ENCODE measurements at places on chromosomes 1 and 21.

GRCh38 chr1:87805666-87806378 is 477.1 kb downstream of the LMO4 start:
- no peaks in the 10 kb centered on the region for H3K36me3 ChIP-seq
- H3K4me3 ChIP-seq = no peak overlapping the region
- H3K27me3 ChIP-seq = no peaks in the 10 kb centered on the region
- peaks cover 6% of the 10 kb centered on the region for H3K4me1 ChIP-seq
- no peak overlapping the region for H3K27ac ChIP-seq

GRCh38 chr1:181122222-181122621 is 33.7 kb downstream of the IER5 start:
- H3K4me1 ChIP-seq = peaks cover 4% of the 10 kb centered on the region
- no peak for DNase-seq

DNA sequence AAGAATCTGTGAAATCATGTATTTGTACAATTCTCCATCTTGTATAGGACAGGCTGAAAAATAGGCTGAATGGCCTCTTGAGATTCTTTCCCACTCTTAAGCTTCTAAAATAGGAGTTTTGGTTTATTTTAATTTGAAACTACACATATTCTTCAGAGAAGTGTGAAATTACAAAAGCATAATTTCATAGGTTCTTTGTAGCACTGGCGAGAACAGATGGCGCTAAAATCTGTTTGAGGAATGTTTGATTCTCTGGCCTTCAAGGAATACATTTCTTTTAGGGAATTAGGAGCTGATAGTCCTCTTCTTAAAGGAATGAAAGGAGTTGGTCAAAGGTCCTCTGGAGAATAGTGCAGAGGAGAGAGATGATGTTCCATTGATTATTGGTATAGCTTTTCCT is 44.9 kb downstream of the CC2D1B start:
- H3K36me3 ChIP-seq = no peaks in the 10 kb centered on the region
- no peak for DNase-seq
- no peaks in the 10 kb centered on the region for H3K4me1 ChIP-seq
- no peak overlapping the region for H3K4me3 ChIP-seq

- H3K4me1 ChIP-seq = peaks cover 26% of the 10 kb centered on the region
- H3K27ac ChIP-seq = peak overlapping the region; percentile 60
- H3K36me3 ChIP-seq = no peaks in the 10 kb centered on the region
- DNase-seq = peak; percentile 99
- no peaks in the 10 kb centered on the region for H3K27me3 ChIP-seq
Observed at GRCh38 chr1:192485692-192486436, 89.7 kb upstream of the RGS1 start.

GRCh38 chr1:69511426-69512192 is 56.1 kb upstream of the LRRC7 start:
- no peak overlapping the region for H3K4me3 ChIP-seq
- H3K36me3 ChIP-seq = no peaks in the 10 kb centered on the region
- no peak overlapping the region for H3K27ac ChIP-seq
- no peak for DNase-seq

DNA sequence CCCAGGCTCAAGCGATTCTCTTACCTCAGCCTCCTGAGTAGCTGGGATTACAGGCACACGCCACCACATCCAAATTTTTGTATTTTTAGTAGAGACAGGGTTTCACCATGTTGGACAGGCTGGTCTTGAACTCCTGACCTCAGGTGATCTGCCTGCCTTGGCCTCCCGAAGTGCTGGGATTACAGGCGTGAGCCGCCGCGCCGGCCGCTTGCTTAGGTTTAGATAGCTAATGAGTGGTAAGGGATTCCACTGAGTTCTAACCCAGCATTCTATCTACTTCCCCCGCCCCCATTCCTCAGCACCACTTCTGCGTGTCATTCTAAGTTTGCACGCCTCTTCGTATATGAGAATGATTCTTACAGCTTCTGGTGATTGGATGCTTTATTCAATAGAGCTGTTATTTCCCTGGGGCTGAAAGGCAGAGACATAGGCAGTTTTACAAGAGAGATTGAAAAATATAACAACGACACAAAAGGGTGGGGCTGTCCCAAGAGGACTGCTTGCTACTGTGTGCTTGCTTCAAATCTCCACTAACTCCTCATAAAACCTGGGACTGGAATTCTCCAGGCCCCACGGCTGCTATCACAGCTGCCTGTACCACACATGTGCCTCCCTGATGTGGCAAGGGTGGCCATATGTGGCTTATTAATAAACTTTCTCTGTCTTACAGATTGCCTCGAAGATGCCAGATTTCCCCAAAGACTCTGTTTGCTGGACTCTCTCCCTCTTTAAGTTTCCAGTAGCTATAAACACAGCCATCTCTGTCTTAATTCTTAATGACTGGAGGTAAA is 23.7 kb upstream of the GREM2 start:
- H3K36me3 ChIP-seq = no peaks in the 10 kb centered on the region
- no peak overlapping the region for H3K27ac ChIP-seq

GRCh38 chr1:184531296-184531695 is 144.5 kb downstream of the C1orf21 start:
- H3K4me3 ChIP-seq = no peak overlapping the region
- no peaks in the 10 kb centered on the region for H3K36me3 ChIP-seq
- no peak for DNase-seq
- H3K27me3 ChIP-seq = no peaks in the 10 kb centered on the region

GRCh38 chr1:88983791-88984559 is 8.5 kb downstream of the KYAT3 start:
- H3K27me3 ChIP-seq = no peaks in the 10 kb centered on the region
- H3K36me3 ChIP-seq = no peaks in the 10 kb centered on the region
- no peak overlapping the region for H3K4me3 ChIP-seq
- peaks cover 23% of the 10 kb centered on the region for H3K4me1 ChIP-seq
- peak overlapping the region; percentile 61 for H3K27ac ChIP-seq

DNA sequence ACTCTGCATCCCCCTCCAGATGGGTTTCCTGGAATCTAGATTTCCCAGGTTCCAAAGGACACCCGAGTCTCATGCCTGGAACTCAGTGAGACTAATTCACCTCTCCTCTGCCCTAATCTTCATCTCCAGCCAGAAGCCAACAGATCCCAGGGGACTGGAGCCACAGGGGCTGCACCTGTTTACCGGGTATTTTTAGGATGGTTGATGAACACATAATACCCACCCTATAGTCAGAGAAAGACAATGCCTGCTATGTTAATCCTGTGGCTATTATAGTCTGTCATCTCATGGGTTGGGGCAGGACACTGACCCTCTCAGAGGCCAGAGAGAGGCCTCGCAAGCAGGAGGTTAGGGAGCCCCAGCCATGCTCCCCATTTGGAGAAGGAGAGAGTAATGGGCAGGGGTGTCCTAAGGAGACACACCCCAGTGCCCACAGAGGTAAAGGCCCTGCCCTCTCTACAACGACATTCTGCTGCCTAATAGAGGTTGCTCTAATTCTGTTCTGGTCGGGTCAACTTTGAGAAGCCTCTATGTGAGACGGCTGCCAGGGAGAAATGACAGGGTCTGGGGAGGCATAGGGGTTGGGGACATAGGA is 1.0 kb upstream of the TNNI1 start:
- H3K36me3 ChIP-seq = no peaks in the 10 kb centered on the region
- no peak for DNase-seq
- H3K27ac ChIP-seq = no peak overlapping the region
- no peaks in the 10 kb centered on the region for H3K27me3 ChIP-seq

GRCh38 chr1:174337000-174337681 is 110.6 kb upstream of the GPR52 start:
- H3K4me3 ChIP-seq = no peak overlapping the region
- no peak for DNase-seq
- no peaks in the 10 kb centered on the region for H3K27me3 ChIP-seq
- no peak overlapping the region for H3K27ac ChIP-seq
- H3K36me3 ChIP-seq = no peaks in the 10 kb centered on the region
- no peaks in the 10 kb centered on the region for H3K4me1 ChIP-seq

GRCh38 chr1:173057984-173058383 is 7.2 kb upstream of the TNFSF18 start:
- H3K4me1 ChIP-seq = peaks cover 6% of the 10 kb centered on the region
- no peaks in the 10 kb centered on the region for H3K27me3 ChIP-seq
- H3K4me3 ChIP-seq = no peak overlapping the region
- no peaks in the 10 kb centered on the region for H3K36me3 ChIP-seq
- DNase-seq = no peak

DNA sequence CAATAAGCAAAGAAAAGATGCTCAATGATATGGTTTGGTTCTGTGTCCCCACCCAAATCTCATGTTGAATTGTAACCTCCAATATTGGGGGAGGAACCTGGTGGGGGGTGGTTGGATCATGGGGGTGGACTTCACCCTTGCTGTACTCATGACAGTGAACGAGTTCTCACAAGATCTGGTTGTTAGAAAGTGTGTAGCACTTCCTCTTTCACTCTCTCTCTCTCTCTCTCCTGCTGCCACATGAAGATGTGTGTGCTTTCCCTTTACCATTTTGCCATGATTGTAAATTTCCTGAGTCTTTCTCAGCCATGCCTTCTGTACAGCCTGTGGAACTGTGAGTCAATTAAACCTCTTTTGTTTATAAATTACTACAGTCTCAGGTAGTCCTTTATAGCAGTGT is 248.4 kb downstream of the HHIPL2 start:
- no peaks in the 10 kb centered on the region for H3K4me1 ChIP-seq
- H3K27me3 ChIP-seq = peaks cover 3% of the 10 kb centered on the region
- no peaks in the 10 kb centered on the region for H3K36me3 ChIP-seq
- H3K4me3 ChIP-seq = no peak overlapping the region
- DNase-seq = no peak

- no peaks in the 10 kb centered on the region for H3K27me3 ChIP-seq
- no peaks in the 10 kb centered on the region for H3K36me3 ChIP-seq
- peaks cover 27% of the 10 kb centered on the region for H3K4me1 ChIP-seq
- H3K27ac ChIP-seq = no peak overlapping the region
Observed at GRCh38 chr1:59736744-59737143, 78.0 kb upstream of the HOOK1 start.

GRCh38 chr21:34126269-34126668 is 52.9 kb downstream of the MRPS6 start:
- peak overlapping the region; percentile 58 for H3K27ac ChIP-seq
- H3K36me3 ChIP-seq = no peaks in the 10 kb centered on the region
- no peaks in the 10 kb centered on the region for H3K27me3 ChIP-seq

GRCh38 chr1:200646515-200646914 is 23.2 kb downstream of the DDX59 start:
- no peaks in the 10 kb centered on the region for H3K4me1 ChIP-seq
- H3K36me3 ChIP-seq = peaks cover 5% of the 10 kb centered on the region
- H3K27me3 ChIP-seq = no peaks in the 10 kb centered on the region
- DNase-seq = no peak
- H3K4me3 ChIP-seq = no peak overlapping the region

- DNase-seq = no peak
- peaks cover 14% of the 10 kb centered on the region for H3K27me3 ChIP-seq
- no peaks in the 10 kb centered on the region for H3K36me3 ChIP-seq
- H3K27ac ChIP-seq = no peak overlapping the region
- H3K4me1 ChIP-seq = peaks cover 4% of the 10 kb centered on the region
Observed at GRCh38 chr1:202247837-202248795, 54.5 kb downstream of the LGR6 start.

DNA sequence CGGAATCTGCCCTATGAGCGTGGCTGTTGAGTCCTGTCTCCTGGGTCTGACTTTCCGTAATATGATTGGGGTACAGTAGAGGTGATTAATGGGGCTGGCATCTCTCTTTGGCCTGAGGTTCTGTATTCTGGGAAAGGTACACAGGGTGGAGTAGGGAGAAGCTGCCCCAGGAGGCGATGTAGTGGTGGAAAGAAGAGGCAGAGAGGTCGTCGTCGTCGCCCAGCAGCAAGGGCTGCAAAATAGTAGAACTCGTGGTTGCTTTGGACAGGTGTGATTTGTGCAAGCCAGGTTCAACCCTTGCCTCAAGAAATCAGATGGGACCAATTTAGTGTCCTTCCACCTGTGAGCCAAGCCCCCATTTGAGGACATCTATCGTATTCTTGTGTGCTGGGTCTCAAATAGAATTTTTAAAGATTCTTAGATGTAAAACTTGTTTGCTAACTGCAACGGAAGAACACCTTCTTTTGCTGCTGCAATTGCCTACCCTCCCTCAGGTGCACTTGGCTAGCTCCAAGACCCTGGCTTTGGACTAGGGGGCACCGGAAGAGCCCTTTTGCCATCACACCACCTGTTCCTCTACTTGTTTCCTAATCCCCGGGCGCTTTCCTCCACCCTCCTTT is 1.3 kb upstream of the HMGN2 start:
- no peaks in the 10 kb centered on the region for H3K27me3 ChIP-seq
- H3K4me1 ChIP-seq = peaks cover 22% of the 10 kb centered on the region
- peaks cover 35% of the 10 kb centered on the region for H3K36me3 ChIP-seq
- peak overlapping the region; percentile 60 for H3K4me3 ChIP-seq

DNA sequence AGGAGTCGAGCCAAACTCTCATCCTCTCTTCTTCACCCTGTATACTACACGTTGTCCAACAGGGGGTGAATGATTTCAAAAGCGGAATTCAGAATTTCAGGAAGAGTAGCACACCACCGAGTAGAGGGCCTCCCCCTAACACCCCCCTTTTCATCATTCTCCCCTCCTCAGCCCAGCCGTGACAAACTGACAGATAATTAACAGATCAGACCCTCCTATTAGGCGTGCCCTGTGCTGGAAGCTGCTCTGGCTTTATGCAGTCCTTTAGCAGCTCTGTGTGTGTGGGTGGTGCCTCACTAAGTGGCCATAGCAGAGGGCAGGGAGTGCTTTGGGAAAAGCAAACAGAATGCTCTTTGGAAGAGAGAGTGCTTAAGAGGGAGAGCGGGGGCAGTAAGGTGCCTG is 44.3 kb downstream of the PEX14 start:
- no peak overlapping the region for H3K4me3 ChIP-seq
- no peak overlapping the region for H3K27ac ChIP-seq
- no peaks in the 10 kb centered on the region for H3K27me3 ChIP-seq
- H3K4me1 ChIP-seq = peaks cover 4% of the 10 kb centered on the region
- no peaks in the 10 kb centered on the region for H3K36me3 ChIP-seq

DNA sequence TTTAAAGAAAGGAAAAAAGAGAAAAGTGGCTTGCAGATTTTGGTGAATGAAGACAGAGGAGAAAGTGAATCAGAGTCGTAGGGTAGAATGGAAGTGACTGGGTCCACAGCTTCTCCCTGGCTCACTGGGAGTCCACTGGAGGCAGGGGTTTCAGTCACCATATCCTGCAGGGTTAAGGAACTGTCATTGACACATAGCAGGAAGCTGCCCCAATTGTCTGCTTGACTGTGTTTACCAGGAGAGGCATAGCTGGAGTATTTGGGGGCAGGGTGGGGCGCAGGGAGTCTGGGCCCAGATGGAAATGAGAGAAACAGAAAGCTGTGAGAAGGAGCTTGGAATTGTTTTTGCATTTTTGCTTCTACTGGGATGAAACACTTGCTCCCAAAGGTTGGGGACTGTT is 228.8 kb upstream of the CSF3R start:
- H3K36me3 ChIP-seq = no peaks in the 10 kb centered on the region
- no peak overlapping the region for H3K4me3 ChIP-seq
- H3K27ac ChIP-seq = no peak overlapping the region
- DNase-seq = no peak
- H3K27me3 ChIP-seq = peaks cover 6% of the 10 kb centered on the region
- no peaks in the 10 kb centered on the region for H3K4me1 ChIP-seq

DNA sequence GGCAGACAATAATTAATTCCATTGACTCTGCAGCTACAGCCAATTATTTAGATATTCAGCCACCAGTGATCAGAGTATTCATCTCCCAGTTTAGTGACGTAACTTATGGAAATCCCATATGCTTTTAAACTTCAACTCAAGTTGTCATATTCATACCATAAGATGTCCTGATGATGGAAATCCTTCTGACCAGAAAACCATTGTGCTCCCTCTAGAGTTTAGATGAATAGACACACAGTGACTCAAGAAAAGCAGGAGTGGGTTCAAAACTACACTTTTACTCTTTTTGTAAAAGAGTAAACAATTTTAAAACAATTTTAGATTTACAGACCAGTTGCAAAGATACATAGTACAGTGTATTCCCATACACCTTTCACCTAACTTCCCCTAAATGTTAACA is 463.7 kb downstream of the KCNT2 start:
- no peak overlapping the region for H3K4me3 ChIP-seq
- no peaks in the 10 kb centered on the region for H3K27me3 ChIP-seq
- DNase-seq = no peak
- no peaks in the 10 kb centered on the region for H3K4me1 ChIP-seq
